BE2C (cell line): ENCODE measurements at places on chromosomes 6 and 20.

DNA sequence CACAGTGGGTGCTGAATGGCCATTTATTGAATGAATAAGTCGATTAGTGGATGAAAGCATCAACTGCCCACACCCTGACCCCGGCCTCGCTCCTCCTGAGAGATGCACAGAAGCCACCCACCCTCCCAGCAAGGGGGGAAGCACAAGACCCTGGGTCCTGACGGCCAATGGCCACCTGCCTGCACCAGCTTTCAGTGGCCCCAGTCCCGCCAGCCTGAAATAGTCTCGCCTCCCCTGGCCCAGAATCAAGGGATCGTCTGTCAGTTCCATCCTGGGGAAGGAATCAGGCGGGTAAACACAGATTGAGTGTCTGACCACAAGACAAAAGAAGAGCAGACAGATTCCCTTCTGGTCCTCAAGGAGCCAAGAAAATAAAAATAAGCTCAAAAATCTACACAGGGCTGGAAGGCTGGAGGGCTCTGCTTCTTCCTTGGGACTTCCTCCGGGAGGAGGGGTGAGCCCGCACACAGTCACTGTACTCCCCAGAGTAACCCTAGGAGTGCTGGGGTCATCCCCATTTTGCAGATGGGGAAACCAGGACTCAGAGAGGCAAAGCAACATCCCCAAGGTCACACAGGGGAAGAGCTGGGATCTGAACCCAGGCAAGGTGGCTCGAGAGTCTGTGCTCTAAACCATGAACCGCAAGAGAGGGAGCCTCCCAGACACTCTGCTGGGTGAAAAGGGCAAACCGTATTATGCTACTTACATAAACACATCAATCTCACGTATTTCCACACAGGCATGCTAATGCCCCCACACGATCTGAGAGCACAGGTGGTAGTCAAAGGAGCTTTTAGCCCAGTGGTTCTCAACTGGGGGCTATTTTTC is 7.8 kb downstream of the PREX1 start:
- DNase-seq, result no peak

DNA sequence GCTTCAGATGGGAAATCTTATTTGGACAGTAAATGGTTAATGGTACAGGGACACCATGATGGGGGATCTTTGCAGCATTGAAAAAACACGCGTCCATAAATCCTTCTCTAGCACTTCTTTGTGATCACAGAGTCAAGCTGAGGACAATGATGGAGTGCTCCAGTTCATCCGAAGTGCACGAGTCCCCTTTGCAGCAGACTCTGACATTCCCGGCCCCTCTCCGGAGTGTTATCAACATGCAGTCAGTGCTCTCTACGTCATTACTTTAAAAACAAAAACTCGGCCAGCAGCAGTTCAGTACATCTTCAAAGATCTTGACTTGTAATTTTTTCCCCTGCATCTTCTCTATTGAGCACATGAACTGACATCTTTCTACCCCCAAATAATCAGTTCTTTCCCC is 185.5 kb upstream of the AKAP12 start:
- no peak for DNase-seq

DNA sequence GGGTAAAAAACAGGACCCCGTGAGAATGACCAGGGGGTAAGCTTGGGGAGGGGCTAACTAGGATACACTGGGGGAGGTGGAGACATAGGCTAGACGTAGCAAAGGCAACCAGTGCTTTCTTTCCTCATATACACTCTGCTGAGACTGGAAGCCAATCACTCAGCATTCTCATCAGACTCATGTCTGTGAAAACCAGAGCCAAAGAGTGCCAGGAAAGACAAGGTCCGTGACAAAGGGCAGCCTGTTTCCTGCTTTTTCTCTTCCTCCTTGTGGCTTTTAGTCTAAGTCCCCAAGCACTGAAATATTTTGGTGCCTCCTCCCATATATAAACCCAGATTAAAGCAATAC is 97.9 kb upstream of the NEDD9 start:
- no peak for DNase-seq

GRCh38 chr6:41132254-41132653 is 21.9 kb downstream of the TREML1 start:
- DNase-seq, result no peak

- no peak for DNase-seq
These were observed 145.3 kb downstream of the TFAP2B start for GRCh38 chr6:50963952-50964351.

GRCh38 chr20:5143851-5144250 is 17.0 kb downstream of the CDS2 start:
- DNase-seq, result no peak

- DNase-seq, result no peak
These were observed 38.5 kb downstream of the CPXM1 start for GRCh38 chr20:2761885-2762284.

- DNase-seq, result no peak
These were observed 9.6 kb downstream of the KLHL32 start for GRCh38 chr6:96934087-96934486.

DNA sequence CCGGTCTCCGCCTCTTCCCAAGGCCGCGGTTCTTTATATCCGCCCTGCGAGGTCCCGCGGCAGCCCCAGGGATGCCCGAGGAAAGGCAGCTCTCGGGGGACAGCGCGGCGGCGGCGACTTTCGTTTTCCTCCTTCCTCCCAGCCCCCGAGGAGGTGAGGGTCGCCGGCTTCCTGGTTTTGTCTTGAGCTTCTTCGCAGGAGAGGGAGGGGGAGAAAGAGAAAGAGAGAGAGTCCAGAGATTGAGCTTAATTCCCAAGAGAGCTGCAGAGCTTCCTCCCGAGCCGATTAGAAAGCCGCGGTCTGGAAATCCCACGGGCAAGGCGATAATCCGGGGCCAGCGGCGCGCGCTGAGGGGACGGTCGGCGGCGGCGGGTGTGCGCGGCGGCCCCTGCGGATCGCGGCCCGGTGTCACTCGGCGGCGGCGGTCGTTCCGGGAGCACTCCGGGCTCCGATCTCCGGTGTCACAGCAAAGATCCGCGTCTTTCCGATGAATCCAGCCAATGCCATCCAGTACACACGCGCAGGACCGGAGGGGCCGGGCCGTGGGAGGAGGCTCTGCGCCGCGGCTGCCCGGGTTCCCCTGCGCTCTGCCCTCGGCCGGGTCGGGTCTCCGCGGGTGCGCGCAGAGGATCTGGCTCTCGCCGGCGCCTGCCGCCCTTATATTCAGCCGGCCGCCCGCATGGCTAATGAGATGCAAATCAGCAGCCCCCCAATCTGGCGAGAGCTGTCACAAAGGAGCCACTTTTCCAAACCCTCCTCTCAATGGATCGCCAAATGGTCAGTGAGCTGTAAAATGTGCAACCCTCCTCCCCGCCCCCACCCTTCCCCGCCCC is at the start of gene DLL1:
Gene DLL1 (minus strand): TSS at position 783 of the 833 bp plus-strand sequence. CDS start 939 bp downstream, outside the sequence.
- peak; percentile 45 for DNase-seq

- no peak for DNase-seq
These were observed 87.3 kb downstream of the PKHD1 start for GRCh38 chr6:52000064-52000463.

GRCh38 chr20:32386091-32386490 is 28.0 kb downstream of the ASXL1 start:
- no peak for DNase-seq

GRCh38 chr20:62088258-62089127 is 22.8 kb upstream of the TAF4 start:
- no peak for DNase-seq

DNA sequence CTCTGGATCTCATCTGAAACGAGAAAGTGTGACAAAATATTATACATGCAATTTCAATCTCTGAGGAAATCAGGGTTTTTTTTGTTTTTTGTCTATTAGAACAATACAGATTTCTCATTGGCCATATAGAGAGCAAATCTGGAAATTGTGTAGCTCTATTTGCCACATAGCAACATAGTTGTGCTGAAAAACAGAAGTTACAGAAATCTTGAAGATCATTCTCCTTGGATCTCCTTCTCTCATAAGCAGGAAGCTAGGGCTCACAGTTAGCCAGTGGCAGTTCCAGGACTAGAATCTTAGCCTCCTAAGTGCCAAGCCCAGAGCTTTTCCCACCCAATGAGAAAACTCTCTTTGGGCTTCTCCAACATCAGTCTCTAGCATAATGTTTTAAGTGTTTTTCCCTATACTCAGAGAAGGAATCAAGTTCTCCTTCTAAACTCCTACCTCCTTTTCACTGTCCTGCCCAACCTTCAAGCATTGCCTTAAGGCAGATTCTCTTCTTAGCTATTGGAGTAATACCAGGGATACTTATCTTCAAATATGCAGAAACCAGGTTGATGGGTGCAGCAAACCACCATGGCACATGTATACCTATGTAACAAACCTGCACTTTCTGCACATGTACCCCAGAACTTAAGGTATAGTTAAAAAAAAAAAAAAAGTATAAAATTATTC is 211.6 kb downstream of the ALDH8A1 start:
- no peak for DNase-seq

- no peak for DNase-seq
These were observed 92.0 kb upstream of the PRDM1 start for GRCh38 chr6:105994118-105994590.

GRCh38 chr6:110255211-110255750 is 75.1 kb downstream of the CDC40 start:
- no peak for DNase-seq

- no peak for DNase-seq
These were observed 18.7 kb upstream of the HDAC2 start for GRCh38 chr6:113989675-113990074.

DNA sequence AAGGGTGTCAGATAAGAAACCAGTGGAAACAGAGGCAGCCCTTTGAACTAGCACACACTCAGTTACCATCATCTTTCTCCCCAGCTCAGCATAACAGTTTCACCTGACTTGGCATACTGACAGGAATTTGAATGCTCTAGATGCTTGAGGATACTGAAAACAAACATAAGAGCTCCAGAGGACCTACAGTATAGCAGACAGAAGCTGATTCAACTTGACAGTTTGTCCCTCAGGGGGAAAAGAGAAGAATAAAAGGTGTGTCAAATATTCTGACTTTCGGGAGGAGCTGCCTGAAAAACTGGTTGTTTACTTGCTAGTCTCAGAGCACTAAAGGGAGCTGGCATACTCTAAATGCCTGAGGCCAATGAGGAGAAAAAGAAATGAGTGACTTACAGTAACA is 35.1 kb downstream of the EYS start:
- DNase-seq, result no peak

GRCh38 chr20:63542031-63542559 is 4.9 kb upstream of the PTK6 start:
- no peak for DNase-seq

GRCh38 chr20:48866936-48867335 is 39.1 kb upstream of the PREX1 start:
- DNase-seq, result no peak

DNA sequence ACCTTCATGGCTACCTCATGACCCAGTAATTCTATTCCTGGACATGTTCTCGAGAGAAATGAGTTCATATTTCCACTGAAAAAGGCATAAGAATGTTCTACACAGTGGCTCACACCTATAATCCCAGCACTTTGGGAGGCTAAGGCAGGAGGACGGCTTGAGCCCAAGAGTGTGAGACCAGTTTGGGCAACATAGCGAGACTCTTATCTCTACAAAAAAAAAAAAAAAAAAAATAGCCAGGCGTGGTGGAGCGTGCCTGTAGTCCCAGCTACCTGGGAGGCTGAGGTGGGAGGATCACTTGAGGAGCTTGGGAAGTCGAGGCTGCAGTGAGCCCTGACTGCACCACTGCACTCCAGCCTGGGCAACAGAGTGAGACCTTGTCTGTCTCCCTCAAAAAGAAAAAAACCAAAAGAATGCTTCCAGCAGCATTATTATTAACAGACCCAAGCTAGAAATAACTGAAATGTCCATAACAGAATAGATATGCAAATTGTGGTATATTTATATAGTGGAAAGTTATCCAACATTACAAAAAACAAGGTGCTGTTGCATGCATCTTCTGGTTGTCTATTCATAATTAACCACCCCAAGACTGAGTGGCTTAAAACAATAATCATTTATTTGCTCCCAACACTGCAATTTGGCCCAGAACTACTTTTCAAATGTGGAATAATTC is 9.4 kb upstream of the RAB44 start:
- DNase-seq, result no peak

- no peak for DNase-seq
These were observed 20.8 kb downstream of the MCM8 start for GRCh38 chr20:5971203-5971602.

DNA sequence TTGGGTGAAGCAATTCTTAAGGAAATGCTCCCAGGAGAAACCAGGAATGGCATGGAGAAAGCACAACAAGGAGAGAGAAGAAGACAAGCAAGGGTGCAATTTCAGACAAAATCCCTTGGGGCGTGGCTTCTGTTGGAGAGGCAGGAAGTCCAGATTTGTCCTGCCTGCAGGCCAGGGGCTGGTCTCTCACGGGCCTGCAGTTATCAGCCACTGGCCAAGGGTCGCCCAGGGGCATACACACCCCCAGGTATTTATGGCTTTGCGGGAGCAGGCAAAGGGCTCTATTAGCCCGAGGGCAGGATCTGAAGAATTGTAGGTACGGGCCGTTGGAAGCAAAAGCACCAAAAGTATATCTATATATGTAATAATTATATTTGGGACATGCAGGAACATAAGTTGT is 87.7 kb downstream of the IYD start:
- DNase-seq, result no peak

- DNase-seq, result no peak
These were observed 2.3 kb upstream of the REV3L start for GRCh38 chr6:111485342-111485741.

DNA sequence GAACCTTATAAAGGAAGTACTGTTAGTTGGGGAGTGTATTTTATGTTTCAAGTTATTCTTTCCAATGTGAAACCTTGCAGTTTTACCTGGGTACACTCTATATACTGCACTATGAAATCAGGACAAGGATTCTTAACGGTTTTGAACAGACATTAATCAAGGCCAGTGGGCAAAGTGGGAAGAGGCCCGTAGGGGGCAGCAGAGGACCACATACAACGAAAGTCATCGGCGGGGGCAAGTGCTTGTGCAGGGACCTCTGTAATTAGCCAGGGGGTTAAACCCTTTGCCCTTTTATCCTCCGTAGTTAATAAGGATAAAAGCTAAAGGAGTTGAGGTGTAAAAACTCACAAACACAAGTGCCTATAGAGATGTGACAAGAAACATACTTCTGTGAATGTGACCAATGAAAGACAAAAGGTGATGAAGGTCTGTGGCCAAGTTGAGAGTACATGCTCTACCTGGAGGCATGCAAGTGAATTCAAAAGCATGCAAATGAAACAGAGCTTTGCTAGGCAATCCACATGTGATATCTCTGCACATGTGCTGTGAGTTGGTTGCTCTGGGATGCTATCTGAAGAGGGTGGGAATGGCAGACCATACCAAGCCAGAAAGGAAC is 392.7 kb upstream of the MAN1A1 start:
- peak; percentile 77 for DNase-seq

- DNase-seq, result peak; percentile 18
These were observed 49.3 kb downstream of the SLC35F1 start for GRCh38 chr6:117956386-117956785.

GRCh38 chr6:2021713-2022125 is 223.7 kb downstream of the GMDS start:
- DNase-seq, result peak; percentile 56

DNA sequence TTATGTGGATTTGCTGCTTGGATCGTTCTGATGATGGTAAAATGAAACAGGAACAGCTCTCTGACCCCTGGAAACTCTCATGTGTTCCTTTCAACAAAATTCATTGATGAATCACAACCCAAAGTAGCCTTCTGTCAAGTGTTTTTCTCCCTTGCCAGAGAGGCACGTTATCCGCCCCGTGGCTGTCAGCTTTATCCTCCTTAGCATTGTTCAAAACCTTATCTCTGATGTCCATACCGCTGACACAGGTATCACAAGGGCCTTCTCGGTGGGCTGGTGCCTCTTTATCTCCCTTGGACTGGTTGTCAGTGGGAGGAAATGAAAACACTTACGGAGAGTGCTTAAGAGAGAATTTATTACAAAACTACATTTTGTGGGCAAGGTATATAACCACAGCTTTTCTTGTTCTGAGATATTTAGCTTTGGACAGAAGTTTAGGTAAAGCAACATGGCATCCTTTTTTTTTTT is 84.9 kb downstream of the TIAM2 start:
- DNase-seq, result no peak
